ENCODE measurements at places on chromosomes 2 and 18. TPM values are rescaled to one million over a fixed set of nuclear protein-coding genes. Genes with fewer than 3 reads are reported as not detected.

Gene WDR75
- total RNA-seq = 39.6 TPM

Gene EML6
- total RNA-seq = 18.8 TPM

Gene IL37
- not detected for total RNA-seq

Gene SCN3A
- 0.35 TPM for total RNA-seq

Gene RTKN
- total RNA-seq = 46.1 TPM

Gene EVX2
- total RNA-seq = 0.18 TPM

Gene CFC1
- not detected for total RNA-seq

Gene CMPK2
- total RNA-seq = 3.2 TPM

Gene PIAS2
- total RNA-seq = 30.4 TPM

Gene SLC16A14
- total RNA-seq = 4.2 TPM

Gene CAPN14
- 0.09 TPM for total RNA-seq

Gene GPC1
- total RNA-seq = 21.1 TPM

Gene TDRD15
- total RNA-seq = not detected

Gene SLC5A7
- 0.22 TPM for total RNA-seq

Gene ARHGAP25
- 3.1 TPM for total RNA-seq

Gene PCARE
- 0.09 TPM for total RNA-seq

Gene RIT2
- total RNA-seq = not detected

Gene MDH1B
- total RNA-seq = 0.40 TPM

Gene ZAP70
- total RNA-seq = 3.2 TPM

Gene CD207
- 0.13 TPM for total RNA-seq

Gene FIGN
- 0.53 TPM for total RNA-seq

Gene TXNL4A
- total RNA-seq = 147 TPM

Gene GAL3ST2
- total RNA-seq = 0.09 TPM

Gene C2orf80
- total RNA-seq = not detected
